ENCODE measurements at places on chromosomes 3 and 15.

DNA sequence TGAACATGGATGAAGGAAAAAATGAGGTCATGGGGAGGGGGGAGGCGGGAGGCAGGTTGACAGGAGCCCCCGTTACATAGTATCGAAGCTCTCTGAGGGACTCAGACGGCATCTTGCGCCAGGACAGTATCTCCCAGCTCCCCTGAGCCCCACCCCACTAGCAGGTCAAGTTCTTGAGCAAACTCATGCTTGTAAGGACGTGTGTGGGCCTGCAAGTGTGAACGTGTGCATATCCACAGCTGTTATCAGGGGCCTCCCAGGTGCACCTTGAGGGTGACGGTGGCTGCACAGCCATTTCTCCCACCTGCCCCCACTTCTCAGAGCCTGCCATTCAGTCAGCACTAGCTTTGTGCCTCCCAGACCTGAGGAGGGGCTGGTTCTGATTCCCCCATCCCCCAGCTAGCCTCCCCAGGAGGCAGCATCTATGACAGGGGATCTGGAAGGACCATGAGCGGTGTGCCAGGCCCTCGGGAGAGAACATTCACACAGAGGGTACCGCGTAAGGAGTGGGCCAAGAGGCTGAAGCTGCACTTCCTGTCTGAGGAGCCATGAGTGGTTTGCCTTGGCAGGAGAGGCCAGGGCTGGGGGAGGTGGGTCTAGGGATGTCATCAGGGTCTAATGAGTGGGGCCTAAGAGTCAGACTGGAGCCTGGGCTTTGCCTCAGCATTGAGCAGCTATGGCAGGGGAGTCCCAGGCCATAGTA, 2.9 kb downstream of the SEMA3F start:
- no peak for DNase-seq

- peak; percentile 70 for DNase-seq
Measured at GRCh38 chr3:98817547-98818041, 54.5 kb downstream of the ST3GAL6 start.

DNA sequence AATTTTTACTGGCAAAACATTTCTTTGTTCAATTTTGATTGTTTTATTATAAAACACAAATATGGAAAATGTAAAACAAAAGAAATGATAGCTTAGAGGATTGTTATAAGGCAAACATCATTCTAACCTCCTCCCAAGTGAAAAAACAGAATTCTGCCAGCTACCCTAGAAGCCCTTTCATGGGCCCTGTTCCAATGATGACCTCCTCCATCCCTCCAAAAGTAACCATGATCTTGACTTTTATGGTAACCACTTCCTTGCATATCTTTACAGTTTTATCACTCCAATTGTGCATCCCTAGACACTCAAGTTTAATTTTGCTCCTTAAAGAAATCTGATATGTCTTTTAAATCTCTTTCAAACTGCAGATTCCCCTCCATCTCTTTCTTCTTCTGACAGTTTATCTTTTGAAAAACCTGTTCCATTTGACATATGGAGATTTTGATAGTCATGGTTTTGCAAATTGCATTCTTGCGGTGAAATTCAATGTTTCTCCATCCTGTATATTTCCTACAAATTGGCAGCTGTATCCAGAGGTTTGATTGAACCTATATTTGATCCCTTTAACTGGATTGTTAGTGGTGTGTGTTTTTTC, 27.0 kb upstream of the TNFAIP8L3 start:
- DNase-seq: no peak

DNA sequence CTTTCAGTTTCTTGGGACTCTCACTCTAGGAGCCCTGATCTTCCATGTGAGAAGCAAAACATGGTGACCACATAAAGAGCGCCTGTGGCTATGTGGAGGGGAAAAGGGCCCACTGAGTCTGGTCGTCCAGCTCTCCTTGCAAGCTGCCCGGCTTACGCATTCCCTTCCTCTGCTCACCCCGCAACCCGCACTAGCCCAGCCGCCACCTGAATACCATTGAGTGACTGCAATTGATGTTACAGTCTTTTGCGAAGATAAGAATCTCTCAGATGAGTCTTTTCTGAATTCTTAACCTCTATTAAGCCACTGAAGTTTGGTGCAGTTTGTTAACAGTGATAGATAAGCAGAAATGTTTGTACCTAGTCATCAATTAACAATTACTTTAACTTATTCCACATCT, 589.0 kb upstream of the DPPA4 start:
- no peak for DNase-seq

DNA sequence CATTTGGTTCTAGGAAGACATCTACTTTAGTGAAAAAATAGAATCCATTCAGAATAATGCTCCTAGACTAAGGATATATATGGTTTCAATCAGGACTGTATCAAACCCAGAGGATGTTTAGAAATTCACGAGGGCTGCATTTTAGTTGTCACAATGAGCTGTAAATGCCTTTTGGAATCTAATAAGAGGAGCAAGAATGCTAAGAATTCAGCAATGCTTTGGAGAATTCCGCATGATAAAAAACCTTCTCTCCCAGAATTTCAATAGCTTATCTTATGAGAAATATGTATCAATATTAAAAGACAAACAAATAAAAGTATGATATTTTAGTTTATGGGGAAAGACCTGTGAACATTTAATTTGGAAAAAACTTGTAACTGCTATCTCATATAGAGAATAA, 885.1 kb downstream of the ZPLD1 start:
- DNase-seq: no peak

Measured in muscle of arm (tissue), 14 donors.